Activated CD8-positive, alpha-beta memory T cell treated with anti-CD3 and anti-CD28 coated beads, Interleukin-2, amount 50 U/mL, for 48 hours (primary cell): ENCODE measurements at places on chromosomes 2 and 18.

GRCh38 chr2:143717536-143718168 is 588.4 kb downstream of the ARHGAP15 start:
- no peak for DNase-seq

DNA sequence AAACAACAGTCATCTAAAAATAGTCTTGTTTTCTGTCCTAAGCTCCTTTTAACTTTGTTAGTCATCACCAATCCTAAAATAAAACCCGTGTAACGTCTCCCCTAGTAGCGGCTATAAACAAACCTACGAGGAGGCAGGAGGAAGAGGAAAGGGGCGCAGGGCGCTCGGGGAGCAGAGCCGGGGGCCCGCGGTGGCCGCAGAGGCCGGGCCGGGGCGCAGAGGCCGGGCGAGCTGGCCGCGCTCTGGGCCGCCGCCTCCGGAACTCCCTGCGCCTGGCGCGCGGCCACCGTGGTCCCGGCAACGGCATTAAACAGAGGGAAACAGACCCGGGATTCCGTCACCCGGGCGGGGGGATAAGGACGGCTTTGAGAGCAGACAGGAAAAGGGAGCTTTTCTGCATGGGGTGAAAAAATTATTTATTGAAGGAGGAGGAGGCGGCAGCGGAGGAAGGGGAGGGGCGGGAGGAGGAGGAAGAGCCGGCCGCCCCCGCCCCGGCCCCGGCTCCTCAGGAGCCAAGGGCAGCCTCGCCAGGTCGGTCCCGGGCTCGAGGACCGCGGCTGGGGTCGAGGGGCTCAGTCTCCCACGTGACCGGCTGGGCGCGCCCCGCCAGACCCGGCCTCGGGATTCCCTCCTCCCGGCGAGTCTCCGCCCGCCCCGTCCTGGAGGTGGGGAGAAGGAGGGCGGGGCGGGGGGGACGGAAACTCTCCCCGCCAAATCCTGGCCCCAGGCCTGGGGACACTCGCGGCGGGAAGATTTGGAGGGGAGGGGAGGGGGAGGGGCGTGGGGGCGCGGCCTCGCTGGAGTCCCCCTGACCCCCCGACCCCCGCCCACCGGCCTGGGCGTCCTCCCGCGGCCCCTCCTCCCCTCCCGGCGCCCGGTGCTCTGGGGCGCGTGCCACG is 1.8 kb upstream of the NFATC1 start:
- peak; percentile 74 for DNase-seq

- no peak for DNase-seq
These were observed 49.7 kb downstream of the SH3YL1 start for GRCh38 chr2:213932-214693.

DNA sequence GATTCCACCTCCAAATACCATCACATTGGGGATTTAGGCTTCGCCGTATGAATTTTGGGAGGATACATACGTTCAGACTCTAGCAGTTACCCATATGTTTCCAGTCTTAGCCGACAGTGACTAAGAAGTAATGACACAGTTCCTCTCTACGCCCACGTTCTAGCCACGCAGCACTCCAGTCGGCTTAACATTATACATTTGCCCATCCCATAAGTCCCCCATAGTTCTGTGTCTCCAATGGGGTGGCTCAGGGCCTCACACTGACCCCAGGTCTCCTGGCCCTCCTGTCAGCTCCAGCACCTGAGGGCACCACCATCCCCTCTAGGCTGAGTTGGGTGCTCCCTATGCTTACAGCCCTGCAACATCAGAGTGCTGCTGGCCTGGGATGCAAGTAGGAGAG is 18.4 kb upstream of the CNDP2 start:
- no peak for DNase-seq

DNA sequence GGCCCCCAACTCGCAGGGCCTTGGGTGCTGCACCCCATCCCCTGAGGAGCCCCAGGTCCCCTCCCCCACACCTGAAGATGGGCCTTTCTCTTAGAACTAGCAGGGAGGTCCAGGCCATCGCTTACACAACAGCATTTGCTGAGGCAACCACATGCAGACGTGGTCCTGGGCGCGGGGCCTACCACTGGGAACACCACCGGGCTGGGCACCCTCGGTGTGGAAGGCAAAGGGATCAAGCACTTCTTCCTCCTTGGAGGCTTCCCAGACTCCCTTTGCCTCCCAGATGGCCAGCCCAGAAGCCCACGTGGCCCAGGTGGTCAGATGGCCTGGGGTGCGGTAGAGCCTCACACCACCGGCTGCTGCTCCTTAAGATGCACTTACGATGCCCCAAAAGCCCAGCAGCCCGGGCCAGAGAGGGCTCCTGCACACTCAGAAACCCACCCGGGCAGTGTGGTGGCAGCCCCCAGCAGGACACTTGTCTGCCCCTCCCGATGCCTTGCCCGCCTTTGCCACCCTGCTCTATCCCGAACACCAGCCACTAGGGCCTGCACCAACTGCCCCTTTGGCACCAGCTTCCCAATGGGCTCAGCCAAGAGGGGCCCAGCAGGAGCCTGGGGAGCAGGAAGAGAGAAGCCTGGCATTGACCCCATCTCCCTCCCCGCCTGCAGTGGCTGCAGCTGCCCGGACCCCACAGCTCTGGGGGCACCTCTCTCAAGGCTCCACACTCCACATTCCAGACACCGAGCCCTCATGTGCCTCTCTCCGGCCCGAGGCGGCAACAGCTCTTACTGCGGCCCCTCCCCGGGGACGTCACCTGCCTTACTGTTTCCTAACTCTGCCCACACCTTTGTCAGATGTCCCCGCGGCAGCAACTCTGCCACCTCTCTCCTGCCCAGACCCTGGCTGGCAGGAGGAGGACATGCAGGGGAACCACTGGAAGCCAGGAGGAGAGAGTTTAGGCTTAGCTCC is 13.9 kb upstream of the MLPH start:
- no peak for DNase-seq

DNA sequence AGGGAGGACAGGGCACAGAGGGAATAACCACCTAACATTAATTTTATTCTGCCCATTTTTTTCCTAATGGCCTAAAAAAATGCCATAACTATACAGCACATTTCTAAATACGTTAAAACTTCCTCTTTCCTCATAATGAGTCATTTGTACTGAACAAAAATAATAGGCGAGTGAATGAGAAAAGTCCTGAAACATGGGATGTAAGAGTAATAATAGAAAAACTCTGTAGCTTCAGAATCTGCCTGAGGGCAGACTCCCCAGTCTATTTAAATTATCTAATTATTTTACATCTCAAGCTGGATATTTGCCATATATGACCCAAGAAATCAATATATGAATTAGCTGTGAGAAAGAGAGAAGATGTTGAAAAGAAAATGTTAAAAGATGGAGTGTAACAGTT is 285.1 kb downstream of the TMX3 start:
- DNase-seq, result no peak

- DNase-seq, result no peak
These were observed 65.8 kb downstream of the ALMS1 start for GRCh38 chr2:73451263-73451972.

DNA sequence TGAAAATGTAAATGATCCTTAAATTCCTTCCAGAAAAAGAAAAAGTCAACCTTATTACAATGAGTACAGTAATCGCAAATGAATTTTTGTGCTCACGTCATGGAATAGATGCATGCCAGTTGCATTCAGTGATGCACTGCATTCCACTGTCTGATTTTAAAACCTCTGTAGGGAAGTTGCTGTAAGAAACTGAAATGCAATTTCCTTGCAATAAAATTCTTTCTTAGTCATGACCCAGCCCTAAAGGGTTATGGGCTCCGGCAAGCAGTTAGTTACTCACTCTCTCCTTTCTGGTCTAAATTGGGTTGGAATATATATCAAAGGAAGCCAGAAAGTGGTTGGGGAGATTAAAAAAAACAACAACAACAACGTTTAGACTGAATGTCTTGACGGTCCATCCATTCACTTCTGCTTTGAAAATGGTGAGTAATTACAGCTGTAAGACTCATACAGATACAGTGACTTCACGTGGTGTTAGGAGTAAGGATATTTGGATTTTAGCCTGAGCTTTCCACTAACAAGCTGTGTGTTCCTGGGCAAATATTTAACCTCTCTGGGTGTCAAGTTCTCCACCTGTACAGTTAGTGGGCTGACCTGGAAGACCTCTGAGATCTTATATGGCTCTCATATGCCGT is 8.6 kb upstream of the RND3 start:
- no peak for DNase-seq

DNA sequence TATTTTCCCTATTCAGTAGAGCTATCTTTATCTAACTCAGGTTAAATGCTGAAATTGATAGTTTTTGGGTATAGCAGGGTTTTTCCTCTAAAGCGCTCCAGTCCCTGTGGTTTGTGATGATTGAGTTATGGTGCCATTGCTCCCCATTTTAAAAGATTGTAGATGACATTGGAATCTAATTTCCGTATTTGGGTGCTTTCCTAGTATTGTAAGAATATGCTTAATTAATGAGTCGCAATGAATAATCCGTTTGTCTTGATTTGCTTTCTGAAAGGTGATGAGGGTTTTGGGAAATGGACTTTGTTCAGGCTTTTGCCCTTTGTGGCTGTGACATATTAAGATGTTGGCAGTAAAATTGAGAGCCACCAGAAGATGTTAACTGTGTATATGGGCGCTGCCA is 3.9 kb downstream of the RPS7 start:
- no peak for DNase-seq

GRCh38 chr2:102107741-102108070 is 34.8 kb upstream of the IL1R1 start:
- DNase-seq, result no peak

- no peak for DNase-seq
These were observed 77.9 kb upstream of the ZNF804A start for GRCh38 chr2:184520441-184520840.

DNA sequence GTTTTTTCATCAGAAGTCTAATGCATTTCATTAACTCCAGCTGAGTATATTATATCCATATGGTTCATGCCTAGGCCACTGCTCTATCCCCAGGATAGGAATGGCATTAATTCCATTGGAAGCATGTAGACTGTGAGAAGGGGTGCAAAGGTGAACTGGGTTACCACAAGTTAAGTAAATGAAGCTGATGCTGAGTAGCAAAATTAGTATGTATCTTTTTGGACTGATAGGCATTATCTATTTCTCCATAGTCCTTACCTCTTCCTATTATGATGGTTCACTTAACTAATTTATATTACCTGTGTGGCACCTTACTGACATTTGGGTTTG is 24.9 kb downstream of the UBE2E3 start:
- no peak for DNase-seq

- DNase-seq, result no peak
These were observed 388.1 kb downstream of the SLC4A3 start for GRCh38 chr2:220015576-220015975.

- no peak for DNase-seq
These were observed 37.6 kb downstream of the CENPO start for GRCh38 chr2:24830786-24831185.

GRCh38 chr2:120955427-120955826 is 219.8 kb downstream of the GLI2 start:
- DNase-seq, result no peak

DNA sequence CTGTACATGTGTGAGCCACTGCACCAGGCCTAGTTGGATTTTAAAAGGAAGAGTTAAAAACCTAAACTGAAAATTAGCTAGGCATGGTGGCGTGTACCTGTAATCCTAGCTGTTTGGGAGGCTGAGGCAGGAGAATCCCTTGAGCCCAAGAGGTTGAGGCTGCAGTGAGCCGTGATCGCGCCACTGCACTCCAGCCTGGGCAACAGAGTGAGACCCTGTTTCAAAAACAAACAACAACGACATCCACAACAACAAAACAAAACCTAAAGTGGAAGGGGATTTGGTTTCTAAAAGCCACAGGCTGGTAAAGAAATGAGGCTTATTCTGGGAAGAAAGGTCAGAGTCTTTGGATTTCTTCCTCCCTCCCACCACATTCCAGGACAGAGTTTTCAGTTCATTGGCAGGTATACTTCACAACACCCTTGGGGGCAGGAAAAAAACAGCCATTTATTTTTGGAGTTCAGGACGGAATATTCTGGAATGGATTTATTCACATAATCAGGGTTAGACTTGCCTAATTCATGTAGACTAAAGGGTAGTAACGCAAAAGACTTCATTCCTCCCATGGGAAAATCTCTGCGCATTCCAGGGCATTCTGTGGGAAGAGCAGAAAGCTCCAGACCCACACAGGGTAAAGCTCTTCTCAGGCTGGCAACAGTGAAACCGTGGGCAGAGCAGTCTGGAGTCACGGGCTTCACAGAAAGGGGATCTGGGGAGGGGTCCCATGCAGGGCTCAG is 34.9 kb downstream of the TEX44 start:
- DNase-seq, result no peak

- no peak for DNase-seq
These were observed 53.6 kb downstream of the CTDP1 start for GRCh38 chr18:79733135-79733701.

GRCh38 chr2:62145478-62146100 is 50.3 kb upstream of the B3GNT2 start:
- DNase-seq, result no peak

- no peak for DNase-seq
These were observed 35.8 kb upstream of the SPATS2L start for GRCh38 chr2:200270732-200271131.

GRCh38 chr18:39149211-39149806 is 1583.7 kb upstream of the CELF4 start:
- DNase-seq, result no peak

DNA sequence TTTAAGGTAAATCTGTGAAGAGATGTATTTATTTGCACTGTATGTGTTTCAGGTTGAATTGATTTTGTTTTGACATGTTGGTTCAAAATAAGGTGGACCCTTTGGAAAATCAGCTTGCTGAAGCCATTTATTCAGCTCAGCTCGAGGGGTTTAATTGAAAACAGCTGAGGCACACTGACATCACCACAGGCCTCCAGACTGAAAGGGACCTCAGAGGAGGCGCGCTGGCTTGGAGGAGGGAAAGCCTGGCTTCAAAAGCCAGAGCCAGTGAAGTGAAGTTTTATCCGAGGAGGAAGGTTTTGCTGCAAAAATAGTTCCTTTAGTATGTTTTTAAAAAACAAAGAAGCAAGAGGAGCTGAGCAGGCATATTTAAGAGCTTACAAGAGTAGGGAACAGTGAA is 26.9 kb upstream of the DNMT3A start:
- DNase-seq, result no peak

DNA sequence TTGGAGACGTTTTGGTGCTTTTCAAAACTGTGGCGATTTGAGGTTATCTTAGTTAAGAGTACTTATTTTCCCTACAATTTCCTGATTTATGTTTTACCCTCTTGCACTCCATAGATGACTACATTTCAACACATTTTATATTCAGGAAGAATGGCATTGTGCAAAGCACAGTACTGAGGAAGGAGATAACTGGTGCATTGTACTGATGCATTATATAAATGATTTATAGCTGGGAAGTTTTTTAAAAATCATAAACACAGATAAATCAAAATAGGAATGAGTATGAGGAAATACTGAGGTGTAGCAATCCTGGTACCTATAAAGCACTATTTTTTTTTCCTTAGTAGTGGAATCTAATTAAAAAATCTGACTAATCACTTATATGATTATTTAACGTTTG is 5.6 kb downstream of the REL start:
- no peak for DNase-seq
